Stimulated activated CD8-positive, alpha-beta memory T cell treated with anti-CD3 and anti-CD28 coated beads, Interleukin-15, amount 100 ng/mL, for 24 hours (primary cell): ENCODE measurements at places on chromosomes 2 and 18.

DNA sequence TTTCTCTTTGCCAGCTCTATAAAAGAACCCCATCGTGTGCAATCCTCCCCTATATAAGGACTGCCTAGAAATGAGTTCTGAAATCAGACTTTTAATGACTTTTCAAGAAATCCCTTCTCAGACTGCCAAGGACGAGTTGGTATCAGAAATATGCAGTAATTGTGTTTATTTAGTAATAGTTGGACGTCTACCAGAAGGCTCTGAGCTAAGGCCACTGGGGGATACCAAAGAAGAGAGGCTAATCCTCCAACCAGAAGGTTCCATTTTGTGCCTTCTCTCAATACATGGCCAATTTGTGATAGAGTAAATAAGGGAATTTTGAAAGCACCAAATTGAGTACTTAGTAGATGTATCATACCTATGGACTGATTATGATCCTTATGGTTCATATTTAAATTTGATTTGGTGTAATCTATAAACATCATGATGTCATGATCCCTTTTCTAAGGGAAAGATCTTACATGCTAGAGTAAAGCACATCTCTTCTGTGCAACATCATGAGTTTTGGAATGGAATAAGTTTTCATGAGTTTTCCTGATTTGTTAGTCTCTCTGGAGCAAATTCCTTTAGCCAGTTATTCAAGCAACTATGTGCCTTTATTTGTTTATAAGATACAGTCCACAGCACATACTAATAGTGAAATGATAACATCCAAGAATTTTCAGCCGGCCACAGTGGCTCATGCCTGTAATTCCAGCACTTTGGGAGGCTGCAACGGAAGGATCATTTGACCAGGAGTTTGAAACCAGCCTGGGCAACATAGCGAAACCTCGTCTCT lies 82.2 kb upstream of the LTBP1 start:
- DNase-seq, result no peak

DNA sequence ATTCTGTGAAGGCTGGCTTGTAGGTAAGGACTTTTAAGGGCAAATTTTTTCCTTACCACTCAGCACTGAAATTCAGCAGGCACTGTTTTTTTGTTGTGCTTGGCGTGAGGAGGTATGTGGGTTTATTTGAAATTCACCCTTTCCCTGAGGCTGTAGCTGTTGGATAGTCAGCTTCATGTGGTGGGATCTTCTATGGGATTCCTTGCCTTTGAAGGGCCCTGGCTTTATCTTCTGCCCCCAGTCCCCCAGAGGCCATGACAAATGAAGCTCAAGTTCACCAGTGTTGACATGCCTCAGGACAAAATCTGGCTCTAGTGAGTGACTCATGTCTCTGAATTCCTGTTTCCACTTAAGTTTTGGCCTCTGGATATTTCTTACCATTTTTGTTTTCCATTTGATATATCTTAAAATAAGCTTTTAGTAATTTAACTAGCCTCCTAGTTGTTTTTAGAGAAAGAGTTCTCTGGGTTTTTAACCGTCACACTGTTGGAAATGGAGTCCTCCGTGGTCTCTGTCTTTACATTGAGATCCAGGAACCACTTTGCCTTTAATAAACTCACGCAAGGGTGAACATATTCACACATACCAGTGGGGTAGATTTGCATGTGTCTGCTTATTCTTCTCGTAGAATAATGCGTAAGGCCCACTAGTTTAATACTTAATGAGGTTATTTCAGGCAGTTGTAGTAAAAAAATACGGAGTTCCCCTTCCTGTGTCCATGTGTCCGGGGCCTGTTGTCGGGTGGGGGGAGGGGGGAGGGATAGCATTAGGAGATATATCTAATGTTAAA lies 211.1 kb upstream of the FAM98A start:
- DNase-seq, result no peak

DNA sequence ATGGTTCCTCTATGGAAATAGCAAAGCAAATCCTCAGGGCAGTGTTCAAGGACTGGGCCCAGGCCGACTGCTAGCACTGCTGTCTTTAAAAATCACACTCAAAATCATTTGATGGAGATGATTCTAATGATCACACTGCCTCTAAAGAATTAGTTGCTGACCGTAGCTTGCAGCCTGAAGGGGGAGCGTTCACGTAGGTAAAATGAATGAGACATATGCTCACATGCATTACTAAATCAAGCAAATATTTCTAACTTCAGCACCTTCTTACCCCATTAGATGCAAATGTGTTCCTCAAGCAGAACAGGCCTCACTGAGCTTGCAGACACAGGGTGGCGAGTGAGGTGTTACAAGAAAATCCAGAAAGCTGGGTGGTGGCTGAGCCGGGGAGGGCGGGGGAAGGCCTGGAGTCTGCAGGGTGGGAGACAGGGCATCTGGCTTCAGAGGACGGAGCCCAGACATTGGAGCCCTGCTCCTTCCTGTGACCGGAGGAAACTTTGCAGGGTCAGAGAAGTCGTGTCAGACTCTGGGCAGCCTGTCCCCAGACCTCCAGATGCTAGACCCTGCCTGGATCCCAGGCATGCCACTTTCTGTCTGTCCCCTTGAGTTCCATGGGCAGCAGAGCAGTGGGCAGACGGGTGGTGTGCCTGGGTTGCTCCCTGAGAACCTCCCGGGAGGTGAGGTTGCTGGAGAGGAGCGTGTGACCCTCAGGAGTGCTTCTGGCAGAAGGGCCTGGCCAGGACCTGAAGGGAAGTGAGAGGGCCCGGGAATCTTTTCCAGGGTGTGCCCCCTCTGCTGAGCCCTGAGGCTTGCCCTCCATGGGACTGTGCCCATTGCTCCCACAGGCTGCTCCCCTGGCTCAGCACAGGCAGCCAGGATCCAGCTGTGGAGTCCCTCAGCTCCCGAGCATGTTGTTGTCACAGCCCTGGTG lies 7.1 kb upstream of the NPPC start:
- DNase-seq, result no peak

DNA sequence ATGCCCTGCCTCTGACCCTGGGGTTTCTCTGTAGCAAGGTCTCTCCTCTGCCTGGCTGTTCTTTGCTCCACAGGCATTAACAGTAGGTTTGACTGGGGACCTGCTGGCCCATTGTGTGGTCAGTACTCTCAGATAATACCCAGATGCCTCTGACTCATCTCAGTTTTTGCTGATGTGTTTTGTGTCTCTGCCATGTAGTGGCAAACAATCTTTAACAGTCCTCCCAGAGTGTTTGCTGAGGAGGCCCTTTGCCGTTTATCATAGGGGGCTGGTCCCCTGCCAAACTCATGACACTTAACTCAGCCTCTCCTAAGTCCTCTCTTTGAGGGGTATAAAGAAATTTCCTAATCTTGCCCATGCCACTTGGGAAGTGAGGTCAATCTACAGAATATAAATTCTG lies 793.7 kb upstream of the FANCL start:
- DNase-seq, result no peak

DNA sequence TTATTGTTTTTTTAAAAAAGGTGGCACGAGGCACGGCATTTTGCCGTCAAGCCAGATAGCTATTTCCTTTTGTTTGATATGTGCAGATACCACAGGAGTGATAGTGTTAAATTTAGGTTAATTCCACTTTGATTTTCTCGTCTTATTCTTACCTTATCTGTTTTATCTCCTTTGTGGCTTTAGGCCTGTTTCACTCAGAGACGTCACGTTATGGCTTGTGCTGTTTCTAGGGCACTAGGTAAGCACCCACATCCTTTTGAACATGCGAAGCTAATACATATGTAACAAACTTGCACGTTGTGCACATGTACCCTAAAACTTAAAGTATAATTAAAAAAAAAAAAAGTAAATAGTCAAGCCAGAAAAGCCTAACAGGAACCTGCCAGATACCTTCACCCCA lies 57.8 kb downstream of the C18orf63 start:
- DNase-seq, result no peak

DNA sequence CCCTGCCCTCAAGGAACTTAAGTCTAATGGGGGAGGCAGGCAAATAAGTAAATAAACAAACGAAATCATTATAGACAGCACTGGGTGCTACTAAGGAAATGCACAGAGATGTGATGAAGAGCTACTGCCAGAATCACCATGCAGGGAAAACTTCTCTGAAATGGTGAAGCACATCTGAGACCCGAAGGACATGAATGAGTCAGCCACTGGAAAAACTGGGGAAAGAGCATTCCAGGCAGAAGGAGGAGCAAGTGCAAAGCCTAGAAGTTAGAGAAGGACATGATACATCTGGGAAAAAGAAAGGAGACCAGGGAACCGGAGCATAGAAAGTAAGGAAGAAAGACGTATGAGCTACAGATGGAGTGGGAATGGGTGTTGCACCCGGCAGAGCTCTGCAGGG lies 56.8 kb downstream of the TGFA start:
- no peak for DNase-seq

DNA sequence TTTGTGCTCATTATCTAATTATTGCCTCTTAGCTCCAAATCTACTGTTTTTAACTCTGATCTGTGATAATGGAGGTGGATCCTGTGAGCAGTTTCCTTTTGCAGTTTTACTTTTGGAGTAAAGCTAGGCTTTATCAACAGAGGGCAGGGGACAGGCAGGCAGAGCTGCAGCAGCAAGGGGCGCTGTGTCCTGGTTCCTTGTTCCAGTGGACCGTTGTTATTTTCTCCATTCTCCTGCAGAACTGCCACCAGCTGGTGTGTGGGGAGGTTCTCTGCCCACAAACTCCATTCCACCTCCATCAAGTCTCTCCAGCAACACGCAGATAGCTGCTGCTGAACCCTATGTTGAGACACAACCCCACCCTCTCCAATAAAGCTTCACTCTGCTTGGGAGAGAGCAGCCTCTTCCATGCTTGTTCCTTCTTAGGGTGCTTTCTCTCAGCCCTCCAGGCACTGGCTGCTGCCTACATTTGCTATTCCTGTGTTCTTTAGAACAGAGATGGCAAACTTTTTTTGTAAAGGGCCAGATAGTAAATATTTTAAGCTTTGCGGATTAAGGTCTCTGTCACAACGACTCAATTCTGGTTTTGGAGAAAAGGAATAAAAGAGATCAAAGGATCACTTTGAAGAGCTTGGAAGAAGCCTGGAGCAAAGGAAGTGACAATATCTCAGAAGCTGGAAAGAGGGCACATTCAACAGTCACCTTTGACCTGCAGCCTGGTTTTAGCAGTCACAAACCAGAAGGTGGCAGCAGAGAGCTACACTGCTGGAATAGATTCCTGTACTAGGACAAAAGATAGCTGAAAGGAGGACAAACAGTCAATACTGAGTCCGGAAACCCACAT lies 208.8 kb downstream of the CCDC178 start:
- DNase-seq, result no peak

DNA sequence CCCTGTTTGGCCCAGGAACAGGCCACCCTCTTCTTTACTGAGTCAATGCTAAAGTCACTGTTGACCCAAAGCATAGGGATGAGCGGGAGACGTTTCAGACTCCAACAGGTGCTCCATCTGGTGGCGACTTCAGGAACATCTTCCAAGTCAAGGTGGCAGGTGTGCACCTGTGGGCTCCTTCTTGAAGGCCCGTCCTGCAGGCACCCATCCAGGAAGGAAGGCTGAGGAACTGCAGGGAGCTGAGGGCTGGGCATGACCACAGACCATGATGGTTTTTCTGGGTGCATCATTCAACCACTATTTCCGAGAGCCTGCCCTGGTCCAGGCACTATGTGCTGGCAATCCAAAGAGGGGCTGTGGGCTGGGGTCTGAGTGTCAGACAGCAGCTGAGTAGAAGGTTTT lies 142.8 kb downstream of the NDUFA10 start:
- DNase-seq, result peak; percentile 22

GRCh38 chr18:54946149-54946581 lies 13.1 kb downstream of the CCDC68 start:
- no peak for DNase-seq

DNA sequence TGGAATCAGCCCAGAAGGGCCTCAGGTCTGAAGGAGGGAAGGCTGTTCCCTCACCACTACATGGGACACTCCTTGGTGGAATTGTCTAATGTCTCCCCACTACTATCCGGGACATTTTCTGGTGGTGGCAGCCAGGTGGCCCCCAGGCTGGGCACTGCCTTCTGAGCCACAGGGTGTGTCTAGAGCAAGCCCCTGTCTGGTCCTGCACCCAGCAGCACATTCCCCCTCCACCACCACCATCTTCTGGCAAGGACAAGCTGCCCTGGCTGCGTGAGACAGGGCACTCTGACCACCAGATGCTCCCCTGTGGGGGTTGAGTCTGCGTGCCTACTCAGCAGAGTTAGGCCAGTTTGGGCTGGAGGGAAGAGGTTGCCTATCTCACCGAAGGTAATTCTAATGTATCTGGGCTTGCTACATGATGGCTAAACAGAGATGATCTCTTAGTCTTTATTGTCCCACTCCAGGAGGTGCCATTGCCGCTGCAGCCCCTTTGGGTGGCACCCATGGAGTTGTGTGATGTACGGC lies 106.3 kb downstream of the PLB1 start:
- DNase-seq, result no peak

GRCh38 chr2:121666042-121666441 lies 16.8 kb upstream of the CLASP1 start:
- no peak for DNase-seq

- DNase-seq, result no peak
Measured at GRCh38 chr2:221267773-221268425, 304.2 kb downstream of the EPHA4 start.

DNA sequence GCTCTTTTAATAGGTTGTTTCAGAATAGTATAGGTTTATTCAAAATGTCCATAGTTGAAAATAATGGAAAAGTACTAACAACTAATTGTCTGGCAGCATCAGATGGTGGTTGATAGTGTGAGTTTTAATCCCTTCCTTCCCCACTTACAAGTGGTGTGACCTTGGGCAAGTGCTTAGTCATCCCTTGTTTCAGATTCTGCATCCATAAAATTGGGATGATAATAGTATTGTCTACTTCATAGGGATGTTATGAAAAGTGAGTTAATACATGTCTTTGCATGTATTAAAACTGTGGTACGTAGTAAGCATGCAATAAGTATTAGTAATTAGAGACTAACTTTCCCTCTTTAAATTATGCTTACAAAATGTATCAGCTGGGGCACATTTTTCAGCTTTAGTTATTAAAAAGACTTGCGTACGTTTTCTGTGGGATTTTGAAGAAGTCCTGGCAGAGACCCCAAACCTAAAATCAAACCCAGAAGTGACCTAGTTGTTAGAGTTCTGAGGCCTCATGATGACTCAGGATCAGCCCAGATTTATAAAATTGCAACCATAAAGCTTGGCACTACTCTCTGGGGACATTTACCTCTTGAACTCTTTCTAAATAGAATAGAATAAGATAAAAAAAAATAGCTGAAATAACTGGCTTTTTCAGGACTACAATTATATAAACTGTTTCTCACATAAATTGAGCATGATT lies 8.6 kb downstream of the ITGA4 start:
- no peak for DNase-seq

DNA sequence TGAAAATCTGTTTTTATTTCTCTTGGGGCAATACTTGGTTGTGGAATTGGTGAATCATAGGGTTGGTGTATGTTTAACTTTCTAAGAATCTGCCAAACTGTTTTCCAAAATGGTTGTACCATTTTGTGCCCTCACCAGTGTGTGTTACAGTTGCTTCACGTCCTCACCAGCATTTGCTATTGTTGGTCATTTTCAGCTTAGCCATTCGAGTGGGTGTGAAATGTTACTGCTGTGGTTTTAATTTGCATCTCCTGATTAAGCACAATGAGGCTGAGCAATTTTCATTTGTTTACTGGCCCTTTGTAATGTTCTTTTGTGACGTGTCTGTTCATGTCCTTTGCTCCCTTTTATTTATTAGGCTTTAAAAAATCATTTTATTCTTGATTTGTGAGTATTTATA lies 49.7 kb downstream of the FOSL2 start:
- DNase-seq, result no peak

GRCh38 chr2:212712466-212712865 lies 173.9 kb upstream of the ERBB4 start:
- DNase-seq, result no peak

- DNase-seq, result no peak
Measured at GRCh38 chr2:4914551-4914950, 777.6 kb upstream of the SOX11 start.

GRCh38 chr2:195513119-195513518 lies 143.9 kb upstream of the SLC39A10 start:
- no peak for DNase-seq
